Activated T-cell treated with anti-CD3 and anti-CD28 coated beads for 48 hours (primary cell): ENCODE measurements at places on chromosomes 4 and X.

DNA sequence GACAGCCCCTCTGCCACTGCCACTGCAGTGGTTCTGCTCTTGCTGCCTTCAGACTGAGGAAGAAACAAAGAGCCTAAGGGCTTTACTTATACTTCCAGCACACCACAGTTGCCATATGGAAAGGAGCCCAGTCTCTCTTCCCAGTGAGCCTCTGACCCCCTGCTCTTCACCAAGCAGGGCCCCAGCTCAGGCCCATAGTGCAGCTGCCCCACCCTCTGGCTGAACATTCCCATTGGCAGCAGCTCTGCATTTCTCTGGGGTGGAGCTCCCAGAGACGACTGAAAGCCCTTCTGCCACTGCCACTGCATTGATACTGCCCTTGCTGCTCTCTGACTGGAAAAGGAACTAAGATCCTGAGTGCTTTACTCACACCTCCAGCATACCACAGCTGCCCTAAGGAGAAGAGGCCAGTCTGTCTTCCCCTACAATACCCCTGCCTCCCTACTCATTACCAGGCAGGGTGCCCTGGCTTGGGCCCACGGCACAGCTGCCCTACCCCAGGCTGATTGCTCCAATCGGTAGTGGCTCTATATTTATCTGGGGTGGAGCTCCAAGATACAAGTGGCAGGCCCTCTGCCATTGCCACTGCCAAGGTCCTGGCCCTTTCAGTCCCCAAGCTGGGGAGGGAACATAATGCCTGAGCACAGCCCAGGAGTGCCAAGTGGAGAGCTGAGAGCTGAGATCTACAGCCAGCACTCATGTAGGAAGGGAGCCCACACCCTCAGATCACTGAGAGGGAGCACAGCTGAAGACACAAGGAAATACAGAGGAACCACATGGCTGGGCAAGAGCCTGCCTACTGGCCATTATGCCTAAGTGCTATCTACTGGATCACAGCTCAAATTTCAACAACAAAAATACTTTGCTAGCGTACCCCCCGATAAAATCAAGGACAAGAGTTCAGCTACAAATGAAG lies 36.0 kb downstream of the AWAT2 start:
- no peak for DNase-seq

DNA sequence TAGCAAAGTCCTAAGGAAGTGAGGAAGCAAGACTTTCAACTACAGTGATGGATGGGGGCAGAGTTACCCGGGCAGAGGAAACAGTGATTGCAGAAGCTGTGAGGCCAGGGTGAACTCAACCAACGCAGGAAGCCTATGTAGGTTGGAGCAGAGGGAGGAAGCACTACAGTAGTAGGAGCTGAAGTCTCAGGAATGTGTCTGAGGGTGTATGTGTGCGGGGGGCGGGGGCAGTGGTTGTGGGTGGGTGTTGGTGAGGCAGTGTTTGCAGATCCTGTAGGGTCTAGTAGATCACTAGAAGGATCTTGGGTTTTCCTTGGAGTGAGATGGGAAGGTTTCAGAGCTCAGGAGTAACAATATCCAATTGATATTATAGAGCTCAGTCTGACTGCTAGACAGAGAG lies 9.9 kb upstream of the MID1 start:
- DNase-seq = no peak

DNA sequence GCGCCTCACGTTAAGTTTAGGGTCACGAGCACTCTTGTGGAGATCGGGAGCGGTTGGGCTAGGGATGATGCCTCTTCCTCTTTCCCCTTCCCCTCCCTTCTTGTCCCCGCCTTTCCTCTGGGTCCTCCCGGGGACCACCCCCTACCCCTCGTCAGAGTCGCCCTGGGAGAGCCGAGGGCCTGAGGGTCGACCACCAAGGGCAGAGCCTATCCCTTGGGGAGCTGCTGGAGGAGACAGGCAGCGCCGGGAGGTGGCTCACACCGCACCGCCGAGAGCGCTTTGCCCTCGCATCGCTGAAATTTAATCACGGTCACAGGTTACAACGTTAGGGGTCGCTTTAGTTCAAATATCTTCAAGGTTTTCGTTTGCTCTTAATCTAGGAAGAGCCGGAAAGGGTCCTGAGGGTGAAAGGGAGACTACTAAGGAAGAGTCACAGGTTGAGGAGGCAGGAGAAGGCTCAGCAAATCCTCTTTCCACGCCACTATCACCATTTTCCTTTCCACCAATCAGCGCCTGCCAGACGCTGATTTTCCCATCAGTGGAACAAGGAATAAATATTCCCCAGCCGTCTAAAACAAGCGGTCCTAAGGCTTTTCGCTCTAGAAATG lies 528 bp upstream of the SNCA start:
- peak; percentile 15 for DNase-seq

- DNase-seq = no peak
These were observed 106.2 kb downstream of the FNIP2 start for GRCh38 chr4:158875026-158875425.

DNA sequence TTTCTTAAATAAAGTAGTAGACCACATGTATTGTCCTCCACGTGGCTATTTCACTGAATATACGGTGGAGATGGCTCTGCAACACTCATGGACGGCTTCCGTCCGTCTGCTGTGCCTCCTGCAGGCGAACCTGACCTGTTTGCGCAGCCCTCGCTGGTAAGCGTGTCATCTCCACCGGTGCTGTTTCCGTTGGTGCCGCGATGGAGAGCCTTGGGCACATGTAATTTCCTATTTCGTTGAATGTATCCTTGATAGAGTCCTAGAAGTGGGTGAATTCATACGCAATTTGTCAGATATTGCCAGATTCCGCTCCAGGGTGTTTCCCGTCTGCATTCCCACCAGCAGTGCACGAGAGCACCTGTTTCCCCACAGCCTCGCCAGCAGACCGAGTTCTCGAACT lies 48.5 kb downstream of the HTT-AS start:
- no peak for DNase-seq

- DNase-seq = no peak
These were observed 135.1 kb downstream of the MID1 start for GRCh38 chrX:10485326-10485725.

- no peak for DNase-seq
These were observed 1.6 kb downstream of the SLC49A3 start for GRCh38 chr4:687048-687970.

DNA sequence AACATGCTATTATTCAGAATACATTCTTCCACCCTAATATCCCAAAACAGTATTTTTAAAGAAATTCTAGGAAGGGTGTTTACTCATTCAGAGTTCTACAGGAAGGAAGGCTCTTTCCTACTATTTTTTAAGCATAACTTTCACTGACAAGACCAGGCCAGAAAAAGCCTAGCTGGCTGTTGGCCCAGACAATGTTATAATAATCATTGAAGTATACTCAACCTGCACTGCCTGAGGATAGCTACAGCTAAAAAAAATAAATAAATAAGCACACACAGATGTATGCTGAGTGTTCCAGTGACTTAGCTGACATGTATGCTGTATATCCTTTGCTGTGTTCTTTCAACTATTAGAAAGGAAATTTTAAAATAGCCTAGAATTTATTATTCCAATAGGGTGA lies 145.8 kb upstream of the SPRY1 start:
- DNase-seq = no peak

DNA sequence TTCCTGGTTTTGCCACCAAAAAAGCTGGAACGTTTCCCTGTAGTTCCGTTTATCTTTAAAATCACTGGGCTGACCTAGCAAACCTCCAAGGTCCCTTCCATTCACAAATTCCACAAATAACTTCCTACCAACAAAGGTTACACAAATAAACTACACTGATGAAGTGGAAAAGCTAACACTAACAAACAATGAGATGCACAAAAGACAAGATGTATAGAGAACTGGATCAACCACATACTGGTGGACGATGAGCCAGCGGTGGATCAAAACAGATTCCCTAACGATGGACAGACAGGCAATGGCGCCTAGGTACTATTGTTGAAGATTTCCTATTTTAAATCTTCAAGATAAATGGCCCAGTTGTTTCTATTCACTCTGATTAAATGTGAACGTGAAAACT lies 15.5 kb downstream of the AFAP1 start:
- no peak for DNase-seq

- DNase-seq = no peak
These were observed 249.2 kb upstream of the NOCT start for GRCh38 chr4:138766332-138766731.
